Amniotic epithelial cell (primary cell): ENCODE measurements at places on chromosomes 1 and 21.

DNA sequence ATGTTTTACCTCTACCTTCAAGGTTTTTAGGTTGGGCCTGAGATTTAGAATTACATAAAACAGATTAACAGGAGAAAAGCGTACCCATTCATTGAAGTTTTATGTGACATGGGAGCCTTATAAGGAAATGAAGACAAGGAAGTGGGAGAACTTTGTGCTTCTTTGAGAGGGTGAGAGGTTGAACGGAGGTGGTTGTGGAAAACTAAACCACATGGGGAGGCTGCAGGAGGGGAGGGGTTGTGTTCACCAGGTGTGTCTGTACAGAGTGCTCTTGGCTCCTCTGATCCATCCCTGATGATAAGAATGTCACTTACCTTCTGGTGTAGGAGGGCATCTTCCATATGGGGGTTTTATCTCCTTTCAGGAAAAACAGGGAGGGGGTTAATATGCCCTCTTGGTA is 2.7 kb downstream of the SLX9 start:
- DNase-seq, result no peak

GRCh38 chr1:54834007-54834541 is 33.0 kb upstream of the TTC22 start:
- no peak for DNase-seq

GRCh38 chr1:186987065-186987464 is 158.3 kb downstream of the PLA2G4A start:
- DNase-seq, result no peak

- DNase-seq, result peak; percentile 14
Observed at GRCh38 chr1:102901996-102902395, 206.3 kb downstream of the COL11A1 start.

- peak; percentile 60 for DNase-seq
Observed at GRCh38 chr1:39129514-39129913, 75.0 kb upstream of the MACF1 start.

GRCh38 chr21:42597487-42598158 is 55.8 kb upstream of the PDE9A start:
- DNase-seq, result no peak

DNA sequence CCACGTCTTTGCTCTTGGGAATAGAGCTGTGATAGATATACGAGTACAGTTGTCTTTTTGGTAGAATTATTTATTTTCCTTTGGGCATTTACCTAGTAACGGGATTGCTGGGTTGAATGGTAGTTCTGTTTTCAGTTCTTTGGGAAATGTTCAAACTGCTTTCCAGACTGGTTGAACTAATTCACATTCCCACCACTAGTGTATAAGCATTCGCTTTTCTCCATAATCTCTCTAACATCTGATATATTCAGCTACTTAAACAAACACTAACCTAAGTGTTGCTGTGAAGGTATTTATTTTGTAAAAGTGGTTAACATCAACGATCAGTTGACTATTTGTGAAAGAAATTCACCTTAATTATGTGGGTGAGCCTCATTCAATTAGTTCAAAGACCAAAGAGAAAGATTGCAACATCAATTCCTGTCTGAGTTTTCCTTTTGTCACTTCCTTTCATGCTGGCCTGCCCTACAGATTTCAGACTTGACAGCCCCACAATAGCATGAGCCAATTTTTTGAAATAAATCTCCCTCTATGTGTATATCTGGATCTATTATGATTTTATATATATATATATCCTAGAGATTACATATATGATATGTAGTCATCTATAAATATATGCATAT is 26.7 kb upstream of the DUSP10 start:
- no peak for DNase-seq

DNA sequence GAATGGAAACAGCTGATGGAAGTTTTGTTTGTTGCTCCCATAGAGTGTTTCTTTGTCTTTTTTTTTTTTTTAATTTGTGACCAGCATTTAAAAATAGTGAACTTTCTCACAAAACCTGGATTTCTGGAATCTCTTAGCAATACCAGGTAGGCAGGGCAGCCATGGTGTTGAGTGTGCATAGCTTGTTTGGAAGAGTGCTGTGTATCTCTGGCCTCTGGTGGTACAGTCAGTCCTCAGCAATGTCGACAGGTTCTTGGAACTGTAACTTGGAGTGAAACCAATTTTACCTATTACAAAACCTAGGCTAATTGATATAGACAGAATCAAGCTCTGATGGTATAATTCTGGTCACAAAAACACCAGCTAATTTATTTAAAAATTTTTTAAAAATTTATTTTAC is 6.7 kb downstream of the AADACL3 start:
- no peak for DNase-seq
